ENCODE measurements at places on chromosomes 4 and X. TPM values are rescaled to one million over a fixed set of nuclear protein-coding genes. Genes with fewer than 3 reads are reported as not detected.

Gene NLRP2B
- not detected for total RNA-seq

- no peak for DNase-seq
These were observed 93.3 kb downstream of the HMX1 start for GRCh38 chr4:8778291-8778690.

DNA sequence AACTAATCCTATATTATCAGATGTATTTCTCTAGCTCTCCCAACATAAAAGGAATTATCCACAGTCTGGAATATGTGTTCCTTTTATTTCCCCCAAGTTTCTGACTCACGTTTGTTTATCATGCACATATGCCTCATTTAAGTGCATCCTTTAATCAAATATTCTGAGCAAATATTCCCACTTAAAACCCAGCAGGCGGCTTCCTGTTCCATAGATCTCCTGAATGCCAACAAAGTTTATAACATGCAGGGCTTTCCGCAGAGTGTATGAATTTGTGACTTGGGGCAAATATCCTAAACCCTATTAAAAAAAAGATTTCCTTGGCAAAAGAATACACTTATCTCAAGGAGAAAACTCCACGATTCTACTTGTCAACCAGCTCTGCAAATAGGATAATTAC, 16.9 kb downstream of the GLRA2 start:
- no peak for DNase-seq

GRCh38 chr4:61841714-61842113, 641.6 kb downstream of the ADGRL3 start:
- DNase-seq = no peak

- DNase-seq = no peak
These were observed 168.1 kb downstream of the FAT4 start for GRCh38 chr4:125482822-125483221.

Gene ATP10D
- total RNA-seq = 0.08 TPM

Gene POU4F2
- not detected for total RNA-seq

DNA sequence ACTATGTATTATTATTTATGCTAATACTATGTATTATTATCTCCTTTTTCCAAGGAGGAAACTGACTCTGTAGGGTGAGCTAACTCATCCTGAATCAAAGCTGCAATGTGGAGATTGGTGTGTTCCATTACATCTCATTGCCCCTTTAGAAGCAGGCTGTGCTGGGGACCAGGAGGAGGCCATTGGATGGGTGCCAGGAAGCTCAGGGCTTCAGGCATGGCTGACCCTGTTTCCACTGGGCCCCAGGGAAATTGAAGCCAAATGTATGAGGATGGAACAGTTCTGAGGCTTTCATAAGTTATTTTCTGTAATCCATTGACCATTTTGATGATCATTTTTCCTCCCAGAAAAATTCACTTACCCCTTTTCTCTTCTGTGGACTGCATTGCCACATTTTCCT, 418.8 kb upstream of the ZFP42 start:
- no peak for DNase-seq

GRCh38 chr4:109046471-109047201, 255.8 kb downstream of the COL25A1 start:
- DNase-seq = no peak

GRCh38 chr4:143549928-143550327, 36.4 kb downstream of the SMARCA5 start:
- no peak for DNase-seq

DNA sequence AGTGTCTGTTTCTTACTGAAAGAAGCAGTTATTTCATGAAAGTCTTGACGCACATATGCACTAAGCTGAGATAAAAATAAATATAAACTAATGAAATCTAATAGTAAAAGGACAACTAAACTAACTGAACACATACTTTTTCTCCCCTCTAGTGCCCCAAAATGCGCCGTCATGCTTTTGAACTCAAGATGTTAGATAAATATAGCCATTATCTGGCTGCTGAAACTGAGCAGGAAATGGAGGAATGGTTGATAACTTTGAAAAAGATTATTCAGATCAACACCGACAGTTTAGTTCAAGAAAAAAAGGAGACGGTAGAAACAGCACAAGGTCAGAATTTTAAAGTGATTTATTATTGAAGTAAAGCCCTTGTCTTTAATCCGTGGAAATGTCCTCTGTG, 70.2 kb downstream of the DOCK11 start:
- no peak for DNase-seq

DNA sequence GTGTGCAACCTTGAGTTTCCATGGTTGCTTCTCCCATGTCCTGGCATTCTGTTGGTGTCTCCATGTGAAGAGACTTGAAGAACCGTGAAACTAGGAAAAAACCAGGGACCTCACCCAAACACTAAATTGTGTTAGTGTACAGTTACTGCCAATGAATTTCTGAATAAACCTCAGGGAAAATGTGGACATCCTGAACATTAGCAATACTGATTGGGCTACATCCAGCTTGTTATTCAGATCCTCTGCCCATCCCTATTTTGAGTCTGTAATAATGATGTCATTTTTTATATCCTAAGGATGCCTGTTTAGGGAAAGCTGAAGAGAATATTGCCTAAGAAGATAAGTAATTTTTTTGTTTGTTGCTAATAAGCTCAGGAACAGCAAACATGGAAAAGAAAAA, 262.7 kb downstream of the TMA16 start:
- DNase-seq = no peak

Gene GSX2
- not detected for total RNA-seq

DNA sequence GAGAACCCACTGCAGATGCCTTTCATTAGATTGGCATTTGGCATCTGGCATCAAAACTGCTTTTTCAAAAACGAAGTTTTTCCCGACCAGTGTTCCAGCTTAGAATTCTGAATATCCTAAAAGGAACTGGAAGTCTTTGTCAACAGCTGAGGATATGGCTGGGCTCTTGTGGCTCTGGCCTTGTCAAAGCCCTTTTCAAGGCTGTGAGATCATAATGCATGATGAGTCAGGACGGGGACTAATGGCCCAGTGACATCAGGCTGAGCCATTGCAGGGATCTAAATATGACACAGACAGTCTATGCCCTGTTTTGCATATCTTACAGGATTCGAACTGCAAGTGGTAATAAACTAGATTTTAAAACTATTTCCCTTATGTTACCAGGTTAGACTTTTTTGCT, 306.4 kb downstream of the PTTG2 start:
- no peak for DNase-seq

GRCh38 chr4:113760094-113760794, 1.3 kb downstream of the CAMK2D start:
- peak; percentile 73 for DNase-seq

DNA sequence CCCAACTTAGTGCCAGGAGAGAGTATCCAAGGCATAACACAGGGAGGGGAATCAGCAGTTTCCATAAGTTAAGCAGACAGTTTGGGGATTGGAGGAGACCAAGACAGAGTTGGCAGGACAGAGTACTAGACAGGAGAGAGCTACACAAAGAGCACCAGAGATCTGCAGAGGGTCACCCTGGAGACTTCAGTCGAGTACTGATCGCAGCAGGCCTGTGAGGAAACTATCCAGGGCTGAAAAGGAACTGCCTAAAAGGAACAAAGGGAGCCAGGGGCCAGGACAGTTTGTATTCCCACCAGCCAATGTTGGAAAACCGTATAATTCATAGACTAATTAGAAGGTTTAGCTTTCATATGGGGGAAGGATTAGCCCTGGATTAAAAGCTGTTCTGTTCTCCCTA, 80.6 kb upstream of the ENPP6 start:
- no peak for DNase-seq

Gene PABPC4L
- total RNA-seq = not detected

Gene USP17L27
- not detected for total RNA-seq

DNA sequence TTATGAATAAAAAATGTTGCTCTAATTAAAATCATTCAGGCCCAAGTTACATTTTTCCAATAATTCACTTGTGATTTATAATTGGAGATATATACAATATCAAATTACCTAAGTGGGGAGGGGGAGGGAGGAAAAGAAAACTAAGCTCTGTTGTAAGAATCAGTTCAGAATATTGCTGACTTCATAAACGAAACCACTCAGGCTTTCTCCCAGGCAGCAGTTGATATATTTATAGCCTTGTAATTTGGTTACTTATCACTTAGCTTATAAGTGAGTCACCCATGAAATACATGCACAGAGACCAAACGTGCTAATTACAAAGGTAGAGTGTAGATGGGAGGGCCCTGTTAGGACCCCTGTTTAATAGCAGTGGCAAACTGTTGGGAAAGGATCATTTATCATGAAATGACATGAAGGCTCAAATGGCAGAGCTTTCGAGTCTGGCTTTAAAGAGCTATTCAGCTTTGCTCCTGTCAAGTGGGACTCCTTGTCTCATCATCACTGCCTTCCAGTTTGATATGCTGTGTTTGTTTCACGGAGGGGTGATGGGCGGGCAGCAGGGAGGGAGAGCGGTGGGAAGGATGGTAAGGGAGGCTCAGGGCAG, 105.6 kb upstream of the PGRMC2 start:
- peak; percentile 42 for DNase-seq

Gene IL2
- not detected for total RNA-seq

DNA sequence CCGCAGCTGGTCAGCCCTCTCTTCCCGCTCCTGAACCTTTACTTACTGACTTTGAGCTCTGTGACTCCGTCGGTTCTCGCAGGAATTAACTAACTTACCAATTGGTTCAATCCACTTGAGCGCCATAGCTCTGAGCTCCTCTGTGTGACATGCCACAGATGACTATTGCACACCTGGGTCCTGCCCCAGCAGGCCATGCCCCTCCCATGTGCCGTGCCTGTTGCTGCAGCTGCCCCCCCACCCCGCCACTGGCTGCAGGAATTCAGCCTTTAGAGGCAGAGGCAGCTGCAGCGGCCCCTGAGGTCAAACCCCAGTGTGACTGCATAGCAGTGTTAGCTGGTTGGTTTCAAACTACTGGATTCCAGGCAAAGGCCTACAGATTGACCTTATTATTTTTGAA, 70.6 kb downstream of the MTMR1 start:
- DNase-seq = no peak
